ENCODE measurements at places on chromosomes 13 and 19.

DNA sequence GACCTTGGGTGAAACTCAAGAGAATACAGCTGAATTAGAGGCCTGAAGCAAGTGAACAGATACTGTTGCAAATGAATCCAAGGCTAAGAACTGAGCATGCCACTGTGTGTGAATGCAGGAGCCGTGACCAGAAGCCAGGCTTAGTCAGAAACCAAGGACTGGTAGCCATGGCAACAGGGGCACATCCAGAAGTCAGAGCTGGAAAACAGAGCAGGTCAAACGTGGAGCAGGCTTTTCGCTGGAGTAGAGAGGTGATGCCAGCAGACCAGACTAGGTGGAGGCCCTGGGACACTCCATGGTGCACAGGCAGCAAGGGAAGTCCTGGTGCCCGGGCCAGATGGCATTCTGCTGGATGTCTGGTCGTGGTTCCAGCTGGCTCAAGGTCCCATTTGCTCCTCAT, 564.1 kb downstream of the PCDH9 start:
- DNase-seq: no peak

DNA sequence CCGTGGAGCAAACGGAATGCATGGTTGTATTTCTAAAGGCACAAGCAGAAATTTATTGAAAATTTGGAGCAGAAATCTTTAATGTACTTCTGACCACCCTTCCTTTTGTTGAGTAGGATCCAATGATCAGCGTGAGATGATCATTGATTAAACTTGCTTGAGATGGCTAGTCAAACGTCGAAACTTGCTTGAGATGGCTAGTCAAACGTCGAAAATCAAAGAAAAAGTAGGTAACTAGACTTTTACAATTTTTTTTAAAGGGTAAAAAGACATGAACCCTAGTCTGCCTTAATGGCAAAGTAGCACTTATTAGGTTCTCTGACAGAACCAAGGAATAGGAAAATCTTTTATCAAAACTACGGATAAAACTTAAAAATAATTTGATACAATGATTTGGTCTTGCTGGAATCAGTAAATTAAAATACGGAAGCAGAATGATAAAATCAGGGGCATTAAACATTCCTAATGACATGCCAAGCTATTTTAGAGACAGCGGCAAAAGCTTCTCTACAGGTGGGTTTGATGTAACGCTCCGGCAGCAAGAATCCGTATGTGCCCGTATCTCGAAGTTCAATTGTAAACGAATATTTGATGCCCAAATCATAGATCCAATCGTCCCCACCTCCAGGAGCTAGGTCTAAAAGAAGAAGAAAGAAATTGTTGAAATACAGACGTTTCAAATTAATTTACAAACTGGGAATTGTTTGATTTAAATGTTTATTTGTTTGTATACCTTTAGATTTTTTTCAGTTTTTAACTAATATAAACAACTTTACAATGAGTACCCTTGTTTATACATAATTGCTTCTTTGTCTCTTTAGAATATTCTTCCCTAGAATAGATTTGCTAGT, 841 bp upstream of the ZC3H13 start:
- DNase-seq: no peak

GRCh38 chr13:33313504-33313903, 27.9 kb upstream of the STARD13 start:
- no peak for DNase-seq

DNA sequence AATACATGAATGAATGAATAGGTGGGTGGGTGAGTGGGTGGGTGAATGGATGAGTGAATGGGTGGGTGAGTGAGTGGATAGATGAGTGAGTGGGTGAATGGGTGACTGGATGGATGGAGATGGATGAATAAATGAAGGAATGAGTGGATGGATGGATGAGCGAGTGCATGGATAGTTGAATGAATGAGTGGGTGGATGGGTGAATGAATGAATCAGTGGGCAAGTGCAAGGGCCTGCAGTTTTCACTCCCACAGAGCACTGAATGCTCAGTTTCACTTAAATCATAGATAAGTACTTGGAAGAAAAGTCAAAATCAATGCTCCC, 12.4 kb downstream of the GAS6 start:
- DNase-seq: no peak

DNA sequence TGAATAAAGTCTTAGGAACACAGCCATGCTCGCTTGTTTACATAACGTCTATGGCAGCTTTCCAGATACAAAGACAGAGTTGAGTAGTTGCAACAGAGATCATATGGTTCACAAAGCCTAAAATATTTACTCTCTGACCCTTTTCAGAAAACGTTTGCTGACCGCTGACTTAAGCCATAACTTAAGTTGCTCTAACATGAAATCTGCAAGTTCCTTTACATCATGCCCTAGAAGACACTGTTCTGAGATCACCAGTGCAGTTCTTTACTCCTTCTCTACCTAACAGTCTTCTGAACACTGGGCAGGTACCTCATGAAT, 166.4 kb downstream of the DCLK1 start:
- no peak for DNase-seq

DNA sequence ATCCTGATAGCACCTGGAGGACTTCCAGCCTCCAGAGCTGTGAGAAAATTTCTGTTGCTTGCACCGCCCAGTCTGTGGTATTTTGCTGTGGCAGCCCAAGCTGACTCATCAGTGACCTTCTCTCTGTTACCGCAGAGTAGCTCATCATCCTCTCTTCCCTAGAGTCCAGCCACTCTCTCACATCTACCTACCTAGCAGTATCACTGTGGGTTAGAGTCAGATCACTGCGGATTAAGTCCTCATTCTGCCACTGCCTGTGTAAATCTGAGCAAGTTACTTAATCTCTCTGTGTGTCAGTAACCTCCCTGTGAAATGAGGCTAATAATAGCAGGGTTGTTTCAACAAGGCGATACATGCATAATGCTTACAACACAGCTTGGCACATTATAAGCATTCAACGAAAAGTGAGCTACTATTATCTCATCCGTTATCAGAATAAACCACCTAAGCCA, 40.3 kb upstream of the USPL1 start:
- peak; percentile 80 for DNase-seq

- no peak for DNase-seq
Measured at GRCh38 chr19:55116859-55117662, at the start of gene PPP1R12C. Gene PPP1R12C (minus strand): TSS chr19:55117637. CDS start chr19:55117543, 94 bp downstream.

DNA sequence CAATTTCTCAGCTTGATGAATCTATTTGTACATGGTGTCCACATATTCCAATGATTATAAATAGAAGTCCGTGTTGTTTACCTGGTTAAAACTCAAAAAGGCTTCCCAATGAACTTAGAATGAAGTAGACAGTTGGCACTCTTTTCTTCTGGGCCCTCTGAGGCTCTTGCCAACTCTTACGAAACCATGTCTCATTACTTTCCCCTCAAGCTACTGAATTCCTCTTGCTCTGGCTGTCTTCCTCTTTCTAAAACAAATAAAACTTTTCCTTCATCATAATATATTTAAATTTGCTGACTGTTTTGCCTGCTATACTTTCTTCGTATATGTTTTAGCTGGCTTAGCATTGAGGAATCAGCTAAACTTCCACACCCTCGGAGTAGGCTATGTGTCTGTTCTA, 139.7 kb downstream of the SLITRK6 start:
- peak; percentile 91 for DNase-seq

DNA sequence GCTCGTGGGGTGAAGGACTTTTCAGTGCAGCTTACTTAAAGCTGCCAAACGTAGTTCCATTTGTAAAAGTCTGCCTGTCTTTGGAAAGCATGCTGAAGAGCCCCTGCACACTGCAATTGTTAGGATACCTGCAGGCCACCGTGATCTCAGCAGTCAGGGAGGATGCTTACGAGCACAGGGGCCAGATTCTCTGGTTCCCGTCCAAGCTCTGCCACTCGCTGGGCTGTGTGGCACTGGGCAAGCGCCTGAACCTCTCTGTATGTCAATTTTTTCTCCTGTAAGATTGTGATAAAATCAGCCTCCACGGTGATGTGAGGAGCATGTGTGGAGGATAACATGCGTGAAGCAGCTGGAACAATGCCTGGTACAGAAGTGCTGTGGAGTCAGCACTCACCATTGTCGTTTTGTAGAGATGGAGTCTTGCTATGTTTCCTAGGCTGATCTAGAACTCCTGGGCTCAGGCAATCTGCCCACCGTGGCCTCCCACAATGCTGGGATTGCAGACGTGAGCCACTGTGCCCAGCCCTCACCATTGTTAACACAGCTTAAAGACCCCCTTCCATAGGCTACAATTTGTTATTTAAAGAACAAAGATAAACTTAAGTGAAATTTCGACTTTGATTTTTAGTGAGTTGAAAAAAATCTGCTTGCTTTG, 3.5 kb downstream of the ADPRHL1 start:
- DNase-seq: no peak

- DNase-seq: no peak
Measured at GRCh38 chr19:48480558-48481500, 11.7 kb downstream of the CYTH2 start.

- no peak for DNase-seq
Measured at GRCh38 chr19:15915109-15915508, 17.2 kb upstream of the CYP4F2 start.

- no peak for DNase-seq
Measured at GRCh38 chr19:5024282-5024681, 55.4 kb downstream of the KDM4B start.

DNA sequence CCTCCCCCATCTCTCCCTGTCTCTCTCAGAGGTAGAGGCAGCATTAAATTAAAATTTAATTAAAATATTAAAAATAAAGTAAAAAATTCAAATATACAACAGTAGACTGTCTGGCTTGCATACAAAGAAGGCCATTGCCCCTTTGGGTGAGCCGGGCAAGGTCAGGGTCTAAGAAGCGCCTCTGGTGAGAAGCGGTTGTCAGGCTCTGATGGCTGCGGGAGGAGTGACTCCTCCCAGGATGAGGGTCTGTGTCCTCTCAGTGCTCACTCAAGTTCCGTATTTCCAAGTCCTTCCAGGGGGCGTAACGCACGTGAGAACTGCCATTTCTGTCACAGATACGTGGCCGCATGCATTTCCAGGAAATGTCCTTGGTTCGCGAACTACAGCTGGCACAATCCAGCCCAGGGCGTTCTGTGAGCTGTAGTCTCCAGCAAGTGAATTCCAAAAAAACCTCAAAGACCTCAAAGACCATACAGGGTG, 737 bp upstream of the ZNF181 start:
- DNase-seq: peak; percentile 77

GRCh38 chr13:34349091-34349722, 531.3 kb downstream of the RFC3 start:
- DNase-seq: no peak

- DNase-seq: no peak
Measured at GRCh38 chr19:13831537-13832467, 36.6 kb downstream of the ZSWIM4 start.

- DNase-seq: no peak
Measured at GRCh38 chr13:95160112-95160906, 140.9 kb downstream of the ABCC4 start.

GRCh38 chr13:19634256-19634740, 839 bp downstream of the MPHOSPH8 start:
- DNase-seq: peak; percentile 33

DNA sequence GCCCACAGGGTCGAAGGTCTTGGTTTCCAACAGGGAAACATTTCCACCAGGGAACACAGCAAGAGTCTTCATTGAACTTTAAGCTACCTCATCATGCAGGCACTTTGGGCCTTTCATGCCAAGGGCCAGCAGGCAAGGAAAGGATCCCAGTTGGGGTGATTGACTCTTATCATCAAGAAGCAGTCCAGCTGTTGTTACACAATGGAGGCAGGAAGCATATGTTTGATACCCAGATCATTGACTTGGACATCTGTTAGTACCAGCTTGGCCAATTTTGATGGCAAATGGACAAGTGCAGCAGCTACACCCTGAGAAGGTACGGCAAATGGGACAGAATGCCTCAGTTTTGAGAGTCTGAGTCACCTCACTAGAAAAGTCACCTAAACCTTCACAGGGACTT, 10.9 kb upstream of the RCBTB1 start:
- DNase-seq: no peak

DNA sequence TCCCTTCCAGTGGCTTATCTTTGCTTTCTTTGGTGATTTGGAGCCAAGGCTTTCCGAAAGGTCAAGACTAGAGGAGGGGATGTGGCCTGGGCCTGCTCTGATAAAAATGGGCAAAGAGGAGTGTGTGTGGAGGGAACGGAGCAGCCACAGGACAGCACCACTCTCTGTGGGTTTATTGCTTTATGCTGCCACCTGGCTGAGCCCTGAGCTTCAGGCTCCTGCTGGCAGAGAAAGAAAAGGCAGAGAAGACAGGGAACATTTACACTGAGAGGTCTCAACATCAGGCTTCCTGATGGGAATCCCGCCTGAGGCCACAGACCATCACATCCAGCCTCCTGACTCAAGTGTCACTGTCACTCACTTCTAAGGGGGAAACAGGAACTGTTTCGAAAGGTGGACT, 9.2 kb upstream of the GSX1 start:
- DNase-seq: no peak

DNA sequence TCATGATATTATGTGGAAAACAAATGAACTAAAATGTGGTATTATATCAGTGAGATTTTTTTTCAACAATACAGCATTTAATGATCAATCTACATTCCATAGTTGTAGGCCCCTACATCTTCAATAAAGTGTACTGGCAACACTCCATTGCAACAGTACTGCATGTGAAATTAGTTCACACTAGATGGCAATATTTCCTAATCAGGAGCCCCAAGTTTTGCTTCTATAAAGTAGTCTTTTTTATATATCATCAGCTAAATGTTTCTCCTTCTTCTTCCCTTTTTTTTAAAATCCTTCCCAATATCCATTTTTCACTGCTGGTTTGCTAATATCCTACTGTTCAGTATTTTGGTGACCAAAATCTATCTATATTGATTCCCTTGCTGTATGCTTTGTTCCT, 528.3 kb upstream of the ATXN8OS start:
- peak; percentile 16 for DNase-seq

DNA sequence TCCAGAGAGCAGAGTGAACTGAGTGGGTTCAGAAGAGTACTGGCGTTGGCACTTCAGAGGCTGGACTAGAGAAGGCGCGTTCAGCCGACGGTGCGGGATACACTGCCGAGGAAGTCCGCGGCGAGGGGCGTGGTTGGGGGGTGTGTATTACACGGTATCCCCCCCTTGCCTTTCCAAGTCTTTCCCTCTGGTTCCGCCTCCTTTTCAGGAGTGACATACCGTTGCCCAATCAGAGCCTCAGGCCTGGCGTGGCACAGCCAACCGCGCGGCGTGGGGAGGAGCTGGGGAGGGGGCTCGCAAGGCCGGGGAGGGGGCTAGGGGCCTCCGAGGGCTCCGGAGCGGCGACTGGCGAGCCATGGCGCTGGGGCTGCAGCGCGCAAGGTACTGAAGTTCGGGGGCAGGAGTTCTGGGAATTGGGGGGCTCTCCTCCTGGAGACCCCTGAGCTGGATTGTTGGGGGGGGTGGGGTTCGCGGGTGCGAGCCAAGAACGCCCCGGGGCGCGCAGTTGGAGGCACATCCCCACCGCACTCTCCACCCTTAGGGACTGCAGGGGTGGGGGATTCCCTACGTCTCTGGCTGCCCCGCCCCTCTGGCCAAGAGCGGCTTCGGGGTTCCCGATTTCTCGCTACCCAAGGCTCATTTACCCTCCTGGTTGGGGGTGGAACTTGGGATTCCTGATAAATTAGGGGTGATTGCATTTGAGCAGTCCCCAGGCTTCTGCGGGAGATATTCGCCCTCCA, at the start of gene HIF3A:
Gene HIF3A, plus strand, starts transcription at position 321 of the 740 bp plus-strand sequence. Its CDS starts 35 bp downstream, at position 356.
- DNase-seq: no peak

- no peak for DNase-seq
Measured at GRCh38 chr13:27631156-27631555, 9.5 kb downstream of the POLR1D start.

GRCh38 chr19:46537136-46538097, 41.8 kb upstream of the PNMA8B start:
- DNase-seq: no peak

- no peak for DNase-seq
Measured at GRCh38 chr19:30870876-30871275, 478.4 kb downstream of the TSHZ3 start.

Data from AML-193 (cell line).